ENCODE measurements at places on chromosomes 3 and 15. TPM values are rescaled to one million over a fixed set of nuclear protein-coding genes. Genes with fewer than 3 reads are reported as not detected.
A peak's percentile ranks its signal among the peaks of the same experiment; 100 is the strongest.

MINAR1 gene
- total RNA-seq, result 2.1 TPM

- H3K4me3 ChIP-seq, result no peak overlapping the region
- H3K27ac ChIP-seq, result no peak overlapping the region
- peaks cover 23% of the 10 kb centered on the region for H3K4me1 ChIP-seq
- no peak for DNase-seq
These were observed 124.4 kb downstream of the PDZRN3 start for GRCh38 chr3:73500321-73500720.

IL17RC gene
- 36.5 TPM for total RNA-seq

GRCh38 chr3:112280266-112280665, 13.8 kb downstream of the SLC9C1 start:
- H3K4me1 ChIP-seq, result no peaks in the 10 kb centered on the region
- H3K27ac ChIP-seq, result no peak overlapping the region
- H3K36me3 ChIP-seq, result no peaks in the 10 kb centered on the region
- DNase-seq, result no peak
- H3K27me3 ChIP-seq, result peaks cover 61% of the 10 kb centered on the region

DNA sequence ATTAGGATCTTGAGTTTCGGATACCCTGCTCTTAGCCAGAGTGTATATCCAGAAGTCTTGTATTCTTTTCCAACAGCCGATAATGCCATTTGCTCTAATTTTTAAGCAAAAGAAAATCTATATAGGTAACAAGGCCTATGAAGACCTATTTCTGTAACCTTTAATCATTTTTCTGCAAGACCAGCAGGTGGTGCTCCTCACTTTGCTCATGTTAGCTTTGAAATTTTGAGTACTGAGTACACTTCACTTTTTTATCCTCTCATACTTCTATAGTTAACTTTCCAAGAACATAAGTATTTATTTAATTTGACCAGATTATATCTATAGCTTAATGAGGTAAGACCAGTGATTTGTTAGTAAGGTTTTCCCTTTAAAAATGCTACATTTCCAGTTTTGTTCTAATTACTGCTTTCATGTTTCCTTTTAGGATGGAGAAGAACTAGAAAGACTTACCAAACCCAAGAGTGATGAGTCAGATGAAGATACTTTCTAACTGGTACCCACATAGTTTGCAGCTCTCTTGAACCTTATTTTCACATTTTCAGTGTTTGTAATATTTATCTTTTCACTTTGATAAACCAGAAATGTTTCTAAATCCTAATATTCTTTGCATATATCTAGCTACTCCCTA, 20.5 kb downstream of the SLC35A5 start:
- peak overlapping the region; percentile 23 for H3K27ac ChIP-seq
- no peaks in the 10 kb centered on the region for H3K27me3 ChIP-seq
- no peak for DNase-seq

Data from osteocyte (in vitro differentiated cells).